ENCODE measurements at places on chromosomes 3 and 15. TPM values are rescaled to one million over a fixed set of nuclear protein-coding genes. Genes with fewer than 3 reads are reported as not detected.

The CNTN6 gene
- not detected for total RNA-seq

The CDHR4 gene
- not detected for total RNA-seq

The ADAMTSL3 gene
- total RNA-seq = not detected

The EPHB3 gene
- 0.05 TPM for total RNA-seq

The COL6A5 gene
- not detected for total RNA-seq

The MST1R gene
- 0.81 TPM for total RNA-seq

The CD200R1 gene
- total RNA-seq = 3.3 TPM

The EIF4G1 gene
- total RNA-seq = 292 TPM

The CIB1 gene
- total RNA-seq = 105 TPM

The SH2D7 gene
- total RNA-seq = not detected

The TRAIP gene
- total RNA-seq = 6.4 TPM

The SKOR1 gene
- total RNA-seq = 0.64 TPM

The FGF7 gene
- total RNA-seq = not detected

The THAP10 gene
- 0.34 TPM for total RNA-seq

The ZNF660 gene
- 5.2 TPM for total RNA-seq

The RHCG gene
- total RNA-seq = not detected

All from activated B cell treated with CpG ODN at 0.5 μM for 24 hours (primary cell).